ENCODE measurements at places on chromosomes 7 and 10.

DNA sequence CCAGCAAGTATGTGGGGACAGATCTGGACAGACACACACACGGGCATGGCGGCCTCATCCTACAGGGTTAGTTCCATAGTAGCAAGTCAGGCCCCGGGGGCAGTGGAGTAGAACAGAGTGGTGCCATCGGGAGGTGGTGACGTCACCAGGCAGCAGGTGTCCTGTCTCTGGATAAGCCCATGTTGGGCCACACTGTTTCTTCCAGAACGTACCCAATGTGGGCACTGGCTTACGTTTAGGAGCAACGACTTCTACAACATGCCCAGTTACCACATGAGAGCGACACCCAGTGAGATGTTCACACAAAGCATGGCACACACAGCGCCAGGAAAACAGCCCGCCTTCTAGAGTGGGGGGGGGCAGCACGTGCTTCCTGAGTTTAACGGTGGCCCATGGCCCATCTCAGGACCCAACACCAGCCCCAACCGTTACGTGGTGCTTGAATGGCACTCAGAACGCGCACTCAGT, 67.8 kb downstream of the CTBP2 start:
- no peak for DNase-seq

DNA sequence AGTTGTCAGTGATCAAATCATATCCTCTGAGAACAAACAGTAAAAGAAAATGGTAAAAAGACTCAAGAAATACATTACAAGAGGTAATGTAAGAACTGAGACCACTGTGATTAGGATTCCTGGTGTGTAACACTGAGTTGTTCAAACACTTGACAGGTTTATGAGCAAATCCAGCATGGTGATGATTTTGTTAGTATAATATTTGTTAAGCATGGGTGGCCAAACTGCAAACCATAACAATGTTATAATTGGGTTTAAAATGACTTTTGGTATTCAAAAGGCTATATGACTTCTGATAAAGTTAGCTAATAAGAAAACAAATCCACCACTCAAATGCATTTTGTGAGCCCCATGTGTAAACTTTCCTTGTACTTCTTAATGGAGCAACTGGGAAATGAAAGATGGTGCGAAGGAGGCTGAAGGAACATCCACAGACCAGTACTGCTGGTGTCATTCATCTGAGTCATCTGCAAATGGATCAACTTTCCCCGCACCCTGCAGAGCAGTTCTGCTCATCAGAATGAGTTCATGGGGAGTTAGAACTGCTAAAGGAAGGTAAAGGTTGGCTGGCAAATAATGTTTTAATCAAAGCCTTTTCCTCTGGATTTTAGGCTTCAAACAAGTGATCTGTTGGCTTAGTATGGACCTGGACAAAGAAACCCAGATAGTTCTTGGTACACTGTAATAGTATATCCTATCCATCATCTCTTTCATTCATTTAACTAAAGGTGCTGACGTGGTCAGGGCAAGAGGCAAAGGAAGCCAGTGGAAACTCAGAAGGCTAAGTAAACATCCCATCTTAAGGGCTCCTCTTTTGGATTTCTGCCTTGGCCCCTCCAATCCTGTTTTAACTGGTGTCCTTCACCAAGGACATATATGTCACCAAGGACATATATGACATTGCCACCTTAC, 45.0 kb downstream of the AFAP1L2 start:
- DNase-seq: no peak

DNA sequence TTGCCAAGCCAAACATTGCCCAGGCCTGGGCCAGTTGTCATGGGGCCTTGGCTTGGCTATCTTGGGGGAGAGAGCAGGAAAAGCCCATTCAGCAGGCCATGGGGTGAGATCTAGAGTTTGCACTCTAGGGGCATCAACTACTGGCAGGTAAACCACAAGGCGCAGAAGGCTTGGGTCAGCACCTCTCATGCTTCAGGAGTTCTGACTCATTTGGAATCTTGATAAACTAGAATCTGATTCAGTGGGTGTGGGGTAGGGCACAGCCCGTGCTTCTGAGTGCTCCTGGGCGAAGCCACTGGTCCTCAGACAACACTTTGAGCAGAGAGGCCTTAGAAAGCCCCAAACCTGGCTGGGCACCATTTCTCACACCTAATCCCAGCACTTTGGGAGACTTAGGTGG, 81.1 kb downstream of the RGS10 start:
- no peak for DNase-seq

DNA sequence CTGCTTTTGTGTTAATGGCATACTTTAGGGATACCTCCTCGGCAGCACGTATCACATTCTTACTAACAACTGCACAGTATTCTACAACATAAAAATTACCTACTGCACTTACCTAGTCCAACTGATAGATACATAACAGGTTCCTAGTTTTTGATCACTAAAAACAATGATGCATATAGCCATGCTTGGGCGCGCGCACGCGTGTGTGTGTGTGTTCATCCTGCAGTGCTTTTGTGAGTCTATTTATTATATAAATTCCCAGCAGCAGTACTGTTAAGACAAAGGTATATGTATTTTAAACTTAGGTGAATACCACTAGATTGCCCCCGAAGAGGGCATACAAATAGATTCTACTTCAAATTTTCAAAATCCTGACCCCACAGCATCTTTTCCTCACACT, 181.4 kb downstream of the ELMO1 start:
- no peak for DNase-seq

DNA sequence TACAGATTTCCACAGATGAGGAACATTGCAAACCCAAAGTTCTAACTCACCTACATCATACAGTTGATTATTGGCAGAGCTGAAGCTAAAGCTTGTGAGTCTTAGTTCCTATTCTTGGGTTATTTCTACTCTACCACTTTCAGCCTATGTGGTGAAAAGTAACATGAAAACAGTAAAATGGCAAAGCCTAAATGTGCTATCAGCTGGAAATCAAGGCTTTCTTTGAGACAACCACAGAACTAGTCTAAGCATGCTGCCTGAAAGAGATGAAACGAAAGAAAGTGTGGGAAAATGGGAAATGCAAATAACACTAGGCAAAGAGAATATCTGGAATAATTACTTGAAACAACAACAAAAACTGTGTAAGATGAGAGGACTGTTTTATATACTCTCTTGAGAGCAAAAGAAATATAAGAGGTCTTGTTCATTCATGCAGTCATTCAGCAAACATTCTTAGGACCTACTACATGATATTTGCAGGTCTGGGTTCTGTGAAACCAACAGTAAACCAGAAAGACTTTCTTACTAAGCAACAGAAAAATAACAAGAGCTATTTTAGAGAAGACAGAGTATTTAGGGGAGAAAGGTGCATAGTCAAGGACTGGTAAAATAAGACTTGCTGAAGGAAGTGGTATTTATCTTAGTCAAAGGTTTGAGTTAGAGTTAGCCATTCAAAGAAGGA, 437.1 kb downstream of the HTR7 start:
- DNase-seq: no peak

GRCh38 chr10:75538144-75538543, 106.7 kb downstream of the LRMDA start:
- no peak for DNase-seq

DNA sequence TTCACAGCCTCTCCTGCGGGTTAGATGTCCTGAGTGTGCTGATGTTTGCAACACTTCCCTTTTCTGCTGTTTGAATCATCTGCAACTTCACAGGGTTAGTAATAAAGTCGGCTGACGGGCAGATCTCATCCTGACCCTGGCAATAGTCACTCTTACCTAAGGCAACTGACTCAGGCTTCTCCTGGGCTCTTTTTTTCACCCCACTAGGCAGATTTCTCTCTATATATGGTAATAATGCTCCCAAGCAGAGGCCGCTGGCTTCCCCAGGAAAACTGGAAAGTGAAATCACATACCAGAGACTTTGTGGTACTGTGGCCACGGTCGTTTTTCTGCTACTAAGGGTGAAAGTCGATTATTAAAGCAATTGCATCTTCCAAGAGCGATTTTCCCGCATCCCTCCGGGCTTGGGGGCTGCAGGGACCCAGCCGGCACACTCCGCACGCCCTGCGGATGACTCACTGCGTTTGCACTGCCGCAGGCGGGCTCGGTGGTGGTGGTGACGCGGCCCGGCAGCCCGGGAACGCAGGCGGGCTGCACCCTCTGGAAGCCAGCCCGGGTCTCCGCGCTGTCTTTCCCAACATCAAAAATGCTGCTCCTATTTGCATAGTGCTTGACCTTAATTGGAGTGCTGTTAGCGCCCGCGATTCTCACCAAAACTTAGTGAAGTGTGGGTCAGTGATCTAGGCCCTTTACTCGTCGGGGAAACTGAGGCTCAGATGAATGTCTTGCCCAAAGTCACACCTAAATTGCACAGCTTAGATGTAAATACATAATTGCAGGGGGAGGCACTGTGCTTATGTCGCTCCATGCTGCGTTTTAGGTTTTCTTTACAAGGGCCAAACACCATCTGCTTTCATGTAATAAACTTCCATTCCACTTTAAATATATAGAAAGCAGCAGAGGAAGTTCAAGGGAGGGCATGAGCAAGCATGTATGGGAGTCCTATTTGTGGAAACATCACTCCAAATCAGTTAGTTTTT, 47.6 kb upstream of the ITGB1 start:
- DNase-seq: no peak
